NCI-H1048 (cell line): ENCODE measurements at places on chromosomes 6 and 20.

GRCh38 chr6:100281471-100281901, 183.2 kb downstream of the SIM1 start:
- no peak for DNase-seq

DNA sequence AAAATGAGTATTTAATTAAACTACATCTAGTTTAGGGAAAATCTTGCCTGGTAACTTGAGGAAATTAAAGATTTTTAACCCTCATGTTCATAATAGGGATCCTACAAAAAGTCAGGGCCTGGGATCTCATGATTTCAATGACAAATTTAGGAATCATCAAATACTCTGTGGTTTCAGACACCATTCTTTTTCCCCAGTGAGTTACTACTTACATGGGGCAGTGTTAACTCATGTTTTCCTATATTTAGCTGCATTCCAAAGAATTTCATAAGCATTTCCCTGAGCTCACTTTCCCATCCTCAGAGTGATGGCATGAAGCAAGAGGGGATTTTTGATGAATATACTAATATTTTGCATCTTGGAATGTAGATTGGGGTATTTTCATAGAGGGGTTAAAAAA, 321.7 kb downstream of the CENPW start:
- DNase-seq = no peak

- no peak for DNase-seq
These were observed 105.2 kb downstream of the NFATC2 start for GRCh38 chr20:51437182-51437924.

DNA sequence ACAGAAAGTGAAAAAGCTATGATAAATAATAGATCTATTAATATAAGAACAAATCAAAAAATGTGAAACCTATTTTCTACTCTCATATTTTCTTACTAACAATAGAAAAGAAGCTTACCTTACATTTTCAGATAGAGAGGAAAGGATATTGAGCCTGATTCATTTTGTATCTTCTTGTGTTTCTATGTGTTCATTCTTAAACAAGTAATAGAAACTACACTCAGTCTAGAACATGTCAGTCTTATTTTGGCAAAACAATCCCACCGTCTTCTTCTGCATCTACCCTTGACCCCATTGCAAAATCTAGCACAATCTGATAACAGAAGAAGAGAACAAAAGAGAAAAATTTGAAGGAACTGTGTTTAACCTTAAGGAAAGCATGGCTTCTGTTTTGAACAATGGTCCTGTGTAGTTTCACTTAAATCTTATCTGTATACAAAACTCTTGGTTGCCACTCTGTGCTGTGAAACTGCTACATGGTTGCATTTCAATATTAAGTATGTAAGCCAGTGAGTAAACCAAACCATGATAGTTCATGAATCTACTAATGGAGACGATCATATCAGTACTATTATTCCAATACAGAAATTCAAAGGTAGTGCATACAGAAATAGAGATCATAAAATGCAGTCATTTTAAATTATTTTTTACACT, 69.5 kb upstream of the LGSN start:
- DNase-seq = no peak

- DNase-seq = no peak
These were observed 41.5 kb downstream of the CTCFL start for GRCh38 chr20:57483287-57484050.

GRCh38 chr6:14075095-14075503, 42.5 kb upstream of the CD83 start:
- no peak for DNase-seq
